Stimulated activated CD4-positive, alpha-beta T cell treated with anti-CD3 and anti-CD28 coated beads, Interleukin-12 subunit alpha, Interleukin-12 subunit beta, amount 100 ng/mL, for 24 hours (primary cell): ENCODE measurements at places on chromosomes 2 and 18.

GRCh38 chr2:239149501-239149900, 251.3 kb downstream of the HDAC4 start:
- DNase-seq, result no peak

GRCh38 chr2:96340493-96341414, 5.2 kb downstream of the NCAPH start:
- no peak for DNase-seq

GRCh38 chr18:55014095-55014494, 54.8 kb upstream of the CCDC68 start:
- DNase-seq, result no peak

- no peak for DNase-seq
Observed at GRCh38 chr2:146229508-146230155, 1615.2 kb upstream of the ACVR2A start.

DNA sequence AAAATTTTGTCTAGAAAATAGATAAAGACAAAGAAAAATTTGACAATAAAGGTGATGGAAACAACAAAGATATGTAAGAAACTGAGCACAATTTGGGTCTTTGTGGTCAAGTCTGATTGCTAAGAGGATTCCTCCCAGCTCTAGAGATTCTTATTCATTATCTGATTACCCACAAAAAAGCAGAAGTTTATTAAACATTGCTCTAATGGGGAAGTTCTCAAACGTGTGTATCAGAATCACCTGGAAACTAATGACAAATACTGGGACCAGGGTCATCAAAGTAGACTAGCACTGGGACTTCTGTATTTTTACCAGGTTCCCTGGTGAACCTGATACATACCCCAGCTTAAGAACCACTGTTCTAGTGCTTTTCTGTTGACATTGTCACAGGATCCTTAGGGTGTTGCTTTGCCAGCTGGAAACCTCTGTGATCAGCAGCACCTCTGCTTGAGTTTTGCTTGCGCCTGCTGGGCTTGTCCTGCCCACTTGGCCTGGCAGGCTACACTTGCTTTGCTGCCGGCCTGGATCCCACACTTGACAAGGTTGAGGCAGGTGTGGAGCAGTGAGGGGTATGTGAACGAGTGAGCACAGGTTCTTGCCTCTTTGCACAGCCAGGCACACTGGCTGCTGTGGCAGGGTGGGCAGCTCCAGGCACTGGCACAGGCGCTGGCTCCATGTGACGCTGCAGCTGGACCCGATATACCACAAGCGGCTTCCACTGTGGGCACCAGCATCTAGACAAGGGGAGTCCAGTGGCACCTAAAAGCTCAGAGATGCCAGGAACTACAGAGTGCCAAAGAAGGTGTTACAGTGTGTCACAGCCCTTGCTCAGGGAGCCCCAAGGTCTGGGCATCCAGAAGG, 6.2 kb upstream of the GORASP2 start:
- DNase-seq, result no peak

DNA sequence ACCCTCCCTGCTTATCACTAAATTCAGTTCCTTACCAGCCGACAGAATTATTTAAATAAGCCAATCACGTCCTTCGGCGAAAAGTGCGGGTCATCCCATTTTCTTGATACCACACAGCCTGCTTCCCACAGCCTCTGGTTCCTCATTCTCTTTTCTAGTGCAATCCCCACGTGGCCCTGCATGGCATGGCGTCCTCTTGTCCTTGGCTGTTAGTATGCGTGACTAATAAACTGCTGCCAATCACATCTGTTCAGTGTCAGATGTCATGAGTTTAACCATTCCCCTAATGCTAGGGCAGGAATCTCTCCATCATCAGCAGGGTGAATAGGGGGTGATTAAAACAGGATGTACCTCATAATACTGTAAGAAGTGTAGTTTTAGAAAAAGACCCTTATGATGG, 62.8 kb upstream of the TSPYL6 start:
- DNase-seq, result no peak

- no peak for DNase-seq
Observed at GRCh38 chr2:126778561-126779501, 119.9 kb upstream of the TEX51 start.

DNA sequence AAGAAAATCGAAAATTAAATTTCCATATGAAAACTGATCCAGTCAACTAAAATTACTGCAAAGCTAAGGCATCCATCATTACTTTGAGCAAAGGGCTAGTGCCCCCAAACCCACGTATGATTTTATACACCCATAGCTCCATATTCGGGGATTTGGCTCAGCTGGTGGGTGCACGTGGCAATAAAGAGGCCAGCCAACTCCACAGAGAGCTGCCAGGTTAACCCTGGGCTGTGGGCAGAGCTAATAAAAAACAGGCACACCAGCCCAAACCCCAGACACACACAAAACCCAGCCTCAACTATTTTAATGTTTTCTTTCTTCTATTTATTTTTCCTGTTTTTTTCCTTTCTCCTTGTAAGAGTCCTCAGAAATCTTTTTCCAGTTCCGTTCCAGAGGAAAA, 151.3 kb upstream of the SOX11 start:
- no peak for DNase-seq

GRCh38 chr18:43380104-43380672, 102.9 kb upstream of the SYT4 start:
- DNase-seq, result no peak

GRCh38 chr2:109186656-109187250, 57.7 kb downstream of the SH3RF3 start:
- no peak for DNase-seq

- DNase-seq, result no peak
Observed at GRCh38 chr18:58413667-58414628, 214.9 kb downstream of the ALPK2 start.

GRCh38 chr2:192186806-192187205, 7.9 kb downstream of the TMEFF2 start:
- DNase-seq, result no peak

- no peak for DNase-seq
Observed at GRCh38 chr2:130381619-130382018, 25.8 kb downstream of the PTPN18 start.

- DNase-seq, result no peak
Observed at GRCh38 chr2:120867290-120868241, 131.9 kb downstream of the GLI2 start.

GRCh38 chr18:22136395-22136794, 33.0 kb upstream of the GATA6 start:
- DNase-seq, result no peak

DNA sequence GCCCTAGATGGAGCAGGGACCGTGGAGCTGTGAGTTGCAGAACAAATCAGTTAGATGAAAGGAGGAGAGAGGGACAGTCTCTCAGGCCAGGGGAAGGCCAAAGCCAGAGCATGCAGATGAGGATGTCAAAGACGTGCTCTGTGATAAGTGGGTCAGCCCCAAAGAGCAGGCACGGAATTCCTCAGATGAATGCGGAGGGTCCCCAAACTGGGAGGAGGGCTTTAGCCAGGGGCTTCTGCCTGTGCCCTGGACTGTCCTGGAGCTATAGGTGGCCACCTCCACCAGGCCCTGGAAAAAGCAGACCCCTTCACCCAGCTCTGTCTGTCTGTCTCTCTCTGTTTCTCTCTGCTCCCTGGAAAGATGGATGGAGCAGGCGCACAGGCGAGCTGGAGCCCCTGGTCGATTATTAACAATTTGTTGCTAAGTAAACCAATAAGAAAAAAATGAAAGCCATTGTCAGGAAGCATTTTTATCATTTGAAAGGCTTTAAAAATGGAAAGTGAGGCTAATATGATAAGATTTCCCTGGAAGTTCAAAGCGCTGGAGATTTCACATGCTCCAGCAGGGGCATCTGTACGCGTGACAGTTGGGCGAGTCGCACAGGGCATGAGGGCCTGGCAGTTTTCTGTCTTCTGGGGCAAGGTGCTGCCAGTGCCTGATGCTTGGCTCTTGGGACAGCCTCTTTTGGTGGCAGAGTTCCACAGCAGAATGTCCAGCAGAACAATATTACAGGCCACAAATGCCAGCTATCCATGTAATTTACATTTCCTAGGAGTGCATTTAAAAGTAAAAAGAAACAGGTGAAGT, 241.0 kb downstream of the GLI2 start:
- no peak for DNase-seq

- no peak for DNase-seq
Observed at GRCh38 chr2:133682347-133682746, 114.1 kb upstream of the NCKAP5 start.

GRCh38 chr2:55296393-55296792, 27.4 kb upstream of the MTIF2 start:
- no peak for DNase-seq

DNA sequence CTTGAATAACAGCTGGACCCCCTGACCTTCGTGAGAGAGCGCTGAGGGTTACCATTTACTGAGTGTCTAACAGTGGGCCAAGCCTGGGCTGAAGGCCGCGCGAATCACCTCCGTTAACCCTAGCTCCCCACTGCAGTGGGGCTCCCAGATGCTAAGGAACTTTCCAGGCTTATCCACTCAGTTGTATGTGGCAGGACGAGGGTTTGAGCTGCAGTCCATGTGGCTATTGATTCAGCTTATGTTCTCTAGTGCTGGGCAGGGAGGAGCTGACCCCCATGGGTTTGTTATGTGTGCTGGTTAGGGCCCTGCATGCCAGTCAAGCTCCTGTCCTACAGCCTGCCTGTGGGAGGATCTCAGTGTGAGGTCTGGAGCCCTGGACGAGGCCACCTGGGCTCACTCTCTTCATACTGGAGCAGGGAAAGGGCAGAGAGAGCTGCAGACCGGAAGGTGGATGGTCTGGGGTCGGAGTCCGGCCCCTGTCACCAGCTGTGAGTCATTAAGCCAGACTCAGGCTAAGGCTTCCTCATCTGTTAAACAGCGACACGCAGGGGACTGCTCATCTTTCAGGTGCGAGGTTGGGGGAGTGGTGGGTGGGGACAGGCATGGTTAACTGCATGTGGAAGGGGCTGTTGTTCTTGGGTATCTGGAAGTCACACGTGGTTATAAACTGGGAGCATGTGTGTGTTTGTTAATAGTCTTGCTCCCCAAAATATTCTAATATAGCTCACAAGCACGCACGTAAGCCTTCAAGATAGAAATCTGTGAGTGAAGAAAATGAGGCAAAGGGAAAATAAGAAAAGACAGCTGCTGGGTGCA, 6.6 kb downstream of the PSD4 start:
- no peak for DNase-seq

- no peak for DNase-seq
Observed at GRCh38 chr2:57936216-57936615, 110.4 kb upstream of the VRK2 start.

- DNase-seq, result no peak
Observed at GRCh38 chr2:135986507-135986906, 1.1 kb upstream of the DARS1 start.

DNA sequence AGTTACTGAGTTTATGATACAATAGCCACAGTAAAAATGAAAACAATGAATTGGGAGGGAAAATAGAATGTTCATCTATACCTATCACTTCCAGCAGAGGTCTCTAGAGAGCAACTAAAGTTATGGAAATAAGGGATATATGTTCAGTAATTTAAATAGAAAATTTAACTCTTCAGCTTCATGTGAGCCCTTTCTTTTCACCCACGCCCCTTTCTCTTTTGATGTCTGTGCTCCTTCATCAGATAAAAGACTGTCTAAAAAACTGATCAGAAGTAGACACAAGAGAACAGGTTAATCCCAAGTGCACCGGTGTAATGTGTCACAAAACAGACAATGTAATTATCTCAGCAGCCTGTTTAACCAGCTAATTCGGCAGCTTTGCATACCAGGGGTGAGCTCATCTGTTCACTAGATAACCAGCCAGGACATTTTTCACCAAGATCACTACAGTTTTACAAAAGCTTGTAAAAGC, 238.5 kb upstream of the ERBB4 start:
- DNase-seq, result no peak

DNA sequence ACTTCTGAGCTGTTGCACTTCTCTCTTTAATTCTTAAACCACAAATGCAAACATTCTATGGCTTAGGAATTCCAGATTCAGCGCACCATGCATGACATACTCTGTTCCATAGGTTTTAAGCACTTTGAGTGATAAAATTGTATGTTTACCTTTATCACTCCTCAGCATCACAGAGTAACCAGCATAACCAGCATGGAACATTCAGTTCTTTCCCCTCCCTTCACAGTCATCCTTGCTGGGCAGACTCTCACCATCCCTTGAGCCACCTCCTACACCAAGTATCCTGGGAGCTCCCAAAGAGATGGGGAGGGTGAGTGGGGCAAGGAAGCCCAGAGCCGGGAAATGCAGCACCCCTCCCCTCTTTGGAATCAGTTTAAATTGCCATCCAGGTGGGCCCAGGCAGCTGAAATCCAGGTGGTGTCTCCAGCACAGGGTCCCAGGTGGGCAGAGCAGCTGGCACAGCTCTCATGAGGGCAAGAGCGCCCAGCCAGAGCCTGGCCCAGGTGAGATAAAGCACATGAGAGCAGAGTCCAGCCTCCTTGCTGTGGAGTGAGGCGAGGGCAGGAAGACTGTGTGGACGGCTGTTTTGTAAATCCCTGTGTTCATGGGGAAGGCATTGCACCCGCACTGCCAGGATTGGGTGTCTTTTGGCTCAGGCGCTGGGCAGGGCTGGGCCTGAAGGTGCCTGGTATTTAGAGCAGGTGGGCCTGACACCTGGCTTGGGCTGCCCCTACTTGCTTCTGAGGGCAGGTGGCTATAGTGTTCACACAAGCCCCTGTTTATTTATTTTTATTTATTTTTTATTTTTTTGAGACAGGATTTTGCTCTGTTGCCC, 36.8 kb downstream of the LAMA3 start:
- no peak for DNase-seq

DNA sequence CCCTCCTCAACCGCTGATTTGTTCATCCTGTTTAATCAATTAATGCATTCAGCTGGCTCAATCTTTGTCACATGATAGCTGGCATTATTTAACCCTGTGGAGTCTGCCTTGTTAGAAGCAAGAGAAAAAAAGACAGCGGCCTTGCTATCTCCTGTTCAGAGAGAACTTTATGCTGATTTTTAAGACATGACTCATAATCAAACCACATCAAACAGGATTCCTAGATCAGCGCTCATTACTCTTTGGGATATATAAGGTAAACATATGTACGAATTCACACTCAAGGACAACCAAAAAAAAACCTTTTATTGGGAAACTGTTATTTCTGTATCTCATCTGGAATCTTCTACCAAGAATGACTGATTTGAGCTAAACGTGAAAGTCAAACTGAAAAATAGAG, 195.1 kb downstream of the C1D start:
- no peak for DNase-seq

GRCh38 chr18:48186861-48187260, 222.3 kb downstream of the ZBTB7C start:
- DNase-seq, result no peak
